ENCODE measurements at places on chromosomes 11 and 22.

- no peak for DNase-seq
Measured at GRCh38 chr11:83827940-83828554, 541.9 kb upstream of the CCDC90B start.

DNA sequence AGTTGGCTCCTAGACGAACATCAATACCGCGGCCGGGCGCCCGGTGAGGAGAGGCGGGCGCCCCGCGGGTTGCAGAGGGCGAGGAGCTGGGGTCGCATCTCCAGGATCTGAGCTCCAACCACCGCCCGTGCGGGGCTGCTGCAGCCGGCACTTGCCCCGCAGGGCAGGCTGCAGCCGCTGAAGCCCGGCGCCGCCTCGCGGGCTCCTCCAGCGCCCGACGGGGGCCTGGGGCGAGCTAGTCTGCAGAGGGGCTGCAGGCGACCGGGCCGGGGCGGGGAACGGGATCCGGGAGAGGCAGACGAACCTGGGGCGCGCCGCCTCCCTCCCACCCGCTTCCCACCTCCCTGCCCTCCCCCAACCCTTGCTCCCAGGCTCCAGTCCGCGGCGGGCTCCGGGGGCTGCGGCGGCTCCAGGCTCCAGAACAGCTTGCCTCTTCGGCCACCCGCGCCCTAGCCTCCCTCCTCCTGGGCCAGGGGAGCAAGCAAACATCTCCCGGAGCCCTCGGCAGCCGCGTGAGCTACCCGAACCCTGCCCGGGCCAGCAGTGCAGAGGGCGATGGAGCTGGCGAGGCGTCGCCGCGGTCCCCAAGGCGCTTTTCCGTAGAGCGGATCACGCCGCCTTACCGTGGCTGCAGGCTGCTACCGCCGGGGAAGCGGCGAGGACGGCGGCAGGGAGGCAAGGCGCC is 802 bp downstream of the TENM4 start:
- DNase-seq = no peak

- no peak for DNase-seq
Measured at GRCh38 chr11:121930004-121930965, 185.7 kb downstream of the BLID start.

DNA sequence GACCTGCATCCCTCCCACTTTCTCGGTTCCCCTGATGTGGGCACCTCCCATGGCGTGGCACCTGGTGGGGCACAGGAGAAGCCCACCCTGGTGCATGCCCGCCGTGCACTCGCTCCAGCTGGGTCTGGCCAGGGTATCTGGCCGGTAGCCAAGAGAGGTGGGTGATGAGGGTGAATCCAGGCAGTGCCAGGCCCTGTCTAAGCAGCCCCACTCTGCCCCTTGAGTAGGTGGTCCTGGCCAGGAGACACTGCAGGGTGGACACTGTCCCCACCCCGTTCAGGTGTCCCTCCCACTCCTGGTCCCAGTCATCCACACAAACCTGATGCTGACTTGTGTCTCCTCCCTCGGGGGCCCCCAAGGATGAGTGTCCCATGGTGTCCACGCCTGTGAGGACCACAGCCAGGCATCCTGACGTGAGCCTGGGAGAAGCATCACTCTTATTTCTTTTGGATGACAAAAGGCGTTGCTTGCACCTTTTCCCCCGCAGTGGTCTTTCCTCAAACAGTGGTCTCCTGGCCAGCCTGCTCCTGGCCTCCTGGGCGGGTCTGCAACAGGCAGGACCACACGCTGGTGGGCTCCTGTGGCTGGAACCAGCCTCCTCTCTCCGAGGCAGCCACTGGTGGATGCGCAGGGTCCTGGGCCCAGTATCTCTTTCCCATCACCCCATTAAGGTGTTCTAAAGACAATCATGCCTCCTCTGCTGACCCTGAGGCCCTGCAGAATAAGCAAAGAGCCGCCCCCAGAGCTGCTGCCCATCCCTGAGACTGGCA is 922.3 kb downstream of the BRD1 start:
- no peak for DNase-seq

- peak; percentile 62 for DNase-seq
Measured at GRCh38 chr11:47946682-47947559, 33.4 kb upstream of the PTPRJ start.

DNA sequence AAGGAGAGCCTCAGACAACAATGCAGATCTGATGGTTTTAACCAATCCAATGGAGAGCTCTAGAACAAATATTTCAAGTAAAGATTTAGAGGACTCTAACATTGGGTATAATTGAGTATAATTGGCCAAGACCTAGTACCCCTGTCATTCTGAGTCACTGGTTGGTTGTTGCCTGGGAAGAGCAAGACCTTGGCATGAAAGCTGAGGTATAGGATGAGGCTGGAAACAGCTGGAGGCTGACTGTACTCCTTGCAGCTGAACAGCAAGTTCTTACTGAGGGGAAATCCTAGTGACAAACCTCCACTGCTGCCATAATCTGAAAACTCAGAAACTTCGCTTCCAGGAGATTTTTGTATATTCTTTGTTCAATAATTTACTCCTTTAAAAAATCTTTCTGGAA is 54.3 kb upstream of the MUC15 start:
- DNase-seq = no peak

- no peak for DNase-seq
Measured at GRCh38 chr11:109223451-109223850, 198.5 kb upstream of the C11orf87 start.

DNA sequence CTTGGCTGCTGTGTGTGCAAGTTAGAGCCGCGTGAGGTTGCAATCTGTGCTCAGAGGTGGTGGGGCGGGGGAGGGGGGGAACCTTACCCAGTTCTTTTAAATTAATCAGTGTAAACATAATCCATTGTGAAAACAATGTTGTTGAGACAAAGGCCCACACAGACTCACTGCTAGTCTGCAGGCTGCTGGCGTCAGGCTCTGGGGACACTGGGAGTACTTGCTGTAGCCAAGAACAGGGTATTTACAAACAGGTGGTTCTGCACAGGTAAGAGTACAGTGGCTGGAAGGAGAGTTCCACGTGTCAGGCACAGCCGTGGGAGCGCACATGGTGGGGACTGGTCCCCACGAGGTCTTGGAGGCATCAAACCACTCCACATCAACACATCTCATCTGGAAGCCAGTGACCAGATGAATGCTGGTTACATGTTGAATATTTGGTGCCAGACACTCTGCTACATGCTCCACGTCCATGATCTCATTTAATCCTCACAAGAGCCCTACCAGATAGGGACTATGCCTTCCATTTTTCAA is 27.4 kb downstream of the SCUBE1 start:
- no peak for DNase-seq

- DNase-seq = peak; percentile 67
Measured at GRCh38 chr11:65478388-65479183, 20.3 kb upstream of the MALAT1 start.

DNA sequence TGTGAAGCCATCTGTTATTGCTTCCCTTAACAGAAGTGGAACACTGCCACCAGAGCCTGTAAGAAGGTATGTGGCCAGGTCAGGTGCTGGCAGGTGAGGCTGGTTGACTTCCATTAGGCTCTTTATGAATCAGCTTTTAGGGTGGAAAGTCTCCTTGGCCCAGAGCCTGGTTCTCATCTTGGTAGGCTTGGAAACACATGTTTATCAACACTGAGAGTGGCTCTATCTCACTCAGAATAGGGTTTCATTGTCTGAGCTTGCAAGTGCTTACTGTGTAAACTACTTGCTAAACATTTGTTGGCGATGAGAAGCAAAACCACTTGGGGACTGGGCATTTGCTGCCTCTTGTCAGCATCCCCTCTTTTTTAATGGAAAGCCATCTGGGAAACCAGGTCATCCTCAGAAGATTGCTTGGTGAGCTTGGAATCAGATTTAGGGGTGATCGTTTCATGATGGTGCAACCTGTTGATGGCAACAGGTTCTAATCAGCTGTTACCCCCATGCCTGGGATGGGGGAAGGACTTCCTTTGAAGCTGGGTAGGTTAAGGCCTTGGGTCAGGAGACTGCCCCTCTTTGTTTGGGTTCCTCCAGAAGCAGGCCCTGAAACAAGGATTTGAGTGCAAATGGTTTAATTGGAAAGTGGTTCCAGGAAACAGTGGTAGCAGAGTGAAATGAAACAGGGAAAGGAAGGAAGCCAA is 75.0 kb upstream of the AMPD3 start:
- DNase-seq = no peak

- DNase-seq = no peak
Measured at GRCh38 chr11:108117746-108118371, 3.5 kb upstream of the ACAT1 start.

- DNase-seq = no peak
Measured at GRCh38 chr22:32803738-32804435, 2.4 kb downstream of the TIMP3 start.

DNA sequence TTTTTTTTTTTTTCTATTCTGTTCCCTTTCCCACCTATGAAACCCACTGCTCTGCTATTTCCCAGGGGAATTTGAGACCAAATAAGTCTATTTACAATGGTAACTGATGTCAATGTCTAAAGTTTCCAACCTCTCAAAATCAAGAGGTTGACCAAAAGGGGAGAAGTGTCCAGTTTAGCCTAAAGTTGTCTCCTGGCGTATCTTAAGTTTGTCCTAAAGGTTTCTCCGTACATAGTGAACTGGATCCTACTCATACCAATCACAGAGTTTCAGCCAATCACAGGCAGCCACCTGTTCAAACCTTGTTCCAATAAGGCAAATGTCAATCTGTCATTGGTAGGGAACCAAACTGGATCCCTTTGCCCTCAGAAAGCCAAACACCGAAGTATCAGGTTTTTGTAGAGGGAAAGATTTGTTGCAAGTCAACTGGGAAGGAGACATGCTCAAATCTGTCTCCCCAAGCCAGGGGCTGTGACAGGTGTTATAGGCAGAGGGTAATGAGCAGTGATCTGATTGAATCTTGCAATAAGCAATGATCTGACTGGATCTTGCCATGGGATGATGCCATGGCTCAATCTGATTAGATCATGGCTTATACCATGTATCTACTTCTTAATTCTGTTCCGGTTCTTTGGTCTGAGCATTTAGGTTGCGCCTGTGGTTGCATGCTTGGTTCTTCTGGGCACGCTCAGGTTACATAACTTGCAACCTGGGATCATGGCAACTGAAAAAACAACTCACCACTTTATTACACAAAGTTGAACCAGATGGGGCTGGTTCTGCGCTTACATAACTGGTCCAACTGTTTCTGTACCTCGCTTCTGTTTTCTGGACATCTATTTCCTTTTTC is 1.1 kb upstream of the VPS37C start:
- DNase-seq = no peak

GRCh38 chr22:45511847-45512261 is 9.2 kb downstream of the FBLN1 start:
- peak; percentile 84 for DNase-seq

GRCh38 chr22:47808886-47809620 is 1046.6 kb downstream of the TBC1D22A start:
- no peak for DNase-seq

- no peak for DNase-seq
Measured at GRCh38 chr22:27843441-27843840, 41.9 kb upstream of the MN1 start.

DNA sequence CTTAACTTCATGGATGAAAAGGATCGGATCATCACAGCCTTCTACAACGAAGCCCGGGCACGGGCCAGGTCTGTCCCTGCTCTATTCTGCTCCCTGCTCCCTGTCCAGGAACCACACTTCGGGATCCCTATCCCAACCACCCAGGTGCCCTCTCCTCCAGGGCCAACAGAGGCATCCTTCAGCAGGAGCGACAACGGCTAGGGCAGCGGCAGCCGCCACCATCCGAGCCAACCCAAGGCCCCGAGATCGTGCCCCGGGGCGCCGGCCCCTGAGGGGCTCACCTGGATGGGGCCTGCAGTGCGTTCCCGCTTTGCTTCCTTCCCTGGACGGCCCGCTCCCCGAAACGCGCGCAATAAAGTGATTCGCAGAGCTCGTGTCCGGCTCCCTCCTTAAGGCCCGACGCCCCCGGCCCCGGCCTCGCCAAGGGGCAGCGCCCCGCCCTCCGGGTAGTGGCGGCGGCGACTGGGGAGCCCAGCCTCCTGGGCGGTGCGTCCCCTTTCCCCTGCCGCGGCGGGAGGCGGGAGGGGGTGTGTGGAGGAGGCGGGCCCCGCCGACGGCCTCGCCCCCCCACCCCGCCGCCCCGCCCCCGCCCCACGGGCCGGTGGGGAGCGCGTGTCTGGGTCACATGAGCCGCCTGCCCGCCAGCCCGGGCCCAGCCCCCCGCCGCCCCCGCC is at the start of gene VEGFB:
Gene VEGFB, plus strand, starts transcription at position 672 of the 674 bp plus-strand sequence. CDS start 250 bp downstream, outside the sequence.
- DNase-seq = peak; percentile 54

DNA sequence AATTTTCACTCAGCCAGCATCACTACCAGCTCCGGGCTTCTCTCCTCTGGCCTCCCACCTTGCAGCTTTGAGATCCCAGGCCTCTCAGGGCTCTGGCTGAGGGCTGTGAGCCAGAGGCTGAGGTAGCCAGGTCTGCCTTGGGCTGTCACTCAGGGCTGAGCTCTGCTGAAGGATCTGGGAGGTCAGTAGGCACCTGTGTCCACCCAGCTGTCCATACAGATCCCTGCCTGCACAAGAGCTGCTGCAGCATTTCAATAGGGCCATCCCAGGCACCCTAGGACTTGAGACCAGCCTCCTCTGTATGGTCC is 12.6 kb downstream of the KCNQ1OT1 start:
- DNase-seq = no peak

- no peak for DNase-seq
Measured at GRCh38 chr11:115939731-115940421, 435.7 kb upstream of the CADM1 start.

- DNase-seq = no peak
Measured at GRCh38 chr22:48576333-48577013, 1251.2 kb downstream of the BRD1 start.

DNA sequence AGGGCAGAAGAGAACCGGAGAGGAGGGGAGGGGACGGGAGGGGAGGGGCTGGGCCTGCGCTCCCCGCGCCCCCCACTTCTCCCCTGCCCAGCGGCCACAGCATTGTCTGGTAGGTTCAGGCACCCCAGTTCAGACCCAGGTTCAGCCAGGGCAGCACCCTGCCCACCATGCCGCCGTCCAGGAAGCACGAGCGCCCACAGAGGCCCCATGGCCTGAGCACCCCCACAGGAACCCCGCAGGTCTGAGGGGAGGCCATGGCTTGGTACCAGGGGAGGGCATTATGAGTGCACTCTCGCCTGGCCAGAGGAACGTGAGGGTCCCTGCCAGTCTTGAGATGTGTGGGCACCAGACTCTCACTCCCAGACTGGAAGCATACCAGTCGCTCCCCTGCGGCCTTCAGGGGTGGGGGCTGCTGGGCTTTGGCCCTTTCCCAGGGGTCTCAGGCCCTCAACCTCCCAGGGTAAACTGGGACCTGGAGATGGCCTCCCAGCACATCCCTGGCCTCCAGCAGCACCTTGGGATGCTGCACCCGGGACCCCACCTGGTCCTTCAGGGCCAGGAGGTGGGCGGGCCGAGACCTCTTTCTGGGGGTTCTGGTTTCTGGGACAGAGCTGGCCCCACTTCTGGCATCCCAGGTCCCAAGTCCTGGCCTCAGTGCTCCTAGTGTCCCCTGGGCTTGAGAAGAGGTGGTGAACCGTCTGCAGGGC is 597 bp upstream of the PLXNB2 start:
- DNase-seq = no peak

GRCh38 chr11:75425422-75425821 is 7.6 kb downstream of the KLHL35 start:
- DNase-seq = no peak

All from gastrocnemius medialis (tissue), 4 donors.